ENCODE measurements at places on chromosomes 3 and 15. TPM values are rescaled to one million over a fixed set of nuclear protein-coding genes. Genes with fewer than 3 reads are reported as not detected.
A peak's percentile ranks its signal among the peaks of the same experiment; 100 is the strongest.

DNA sequence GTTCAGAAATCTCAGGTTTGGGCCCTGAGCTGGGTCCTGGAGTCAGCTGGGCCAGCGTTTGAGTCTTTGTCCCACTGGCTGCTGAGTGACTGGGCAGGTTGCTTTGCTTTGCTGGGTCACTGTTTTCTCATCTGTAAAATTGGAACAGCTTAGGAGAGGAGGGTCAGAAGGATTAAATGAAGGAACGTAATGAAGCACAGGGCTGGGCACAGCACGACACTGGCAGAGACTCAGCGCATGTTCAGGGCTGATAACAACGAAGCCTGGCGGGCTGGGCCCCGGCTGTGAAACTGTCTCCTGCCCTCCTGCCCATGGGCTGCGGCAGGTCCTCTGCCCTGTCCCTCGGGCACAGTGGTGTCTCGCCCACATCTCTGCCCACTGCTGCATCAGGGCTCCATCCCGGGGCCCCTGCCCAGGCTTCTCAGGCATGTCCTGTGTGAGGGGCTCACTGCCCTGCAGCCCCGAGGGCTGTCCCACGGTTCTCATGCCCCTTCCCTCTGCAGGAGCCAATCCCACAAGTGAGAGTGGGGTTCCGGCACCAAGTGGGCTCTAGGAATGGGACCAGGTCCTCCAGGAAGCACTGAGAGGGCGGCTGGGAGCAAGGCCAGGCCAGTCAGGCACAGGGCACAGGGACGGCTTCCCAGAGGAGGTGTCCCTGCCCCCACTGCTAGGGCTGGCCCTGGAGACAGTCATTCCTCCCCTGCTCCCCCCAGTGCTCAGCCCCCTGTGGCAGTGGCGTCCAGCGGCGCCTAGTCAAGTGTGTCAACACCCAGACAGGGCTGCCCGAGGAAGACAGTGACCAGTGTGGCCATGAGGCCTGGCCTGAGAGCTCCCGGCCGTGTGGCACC lies 88.0 kb downstream of the TBC1D2B start:
- no peak for DNase-seq

DNA sequence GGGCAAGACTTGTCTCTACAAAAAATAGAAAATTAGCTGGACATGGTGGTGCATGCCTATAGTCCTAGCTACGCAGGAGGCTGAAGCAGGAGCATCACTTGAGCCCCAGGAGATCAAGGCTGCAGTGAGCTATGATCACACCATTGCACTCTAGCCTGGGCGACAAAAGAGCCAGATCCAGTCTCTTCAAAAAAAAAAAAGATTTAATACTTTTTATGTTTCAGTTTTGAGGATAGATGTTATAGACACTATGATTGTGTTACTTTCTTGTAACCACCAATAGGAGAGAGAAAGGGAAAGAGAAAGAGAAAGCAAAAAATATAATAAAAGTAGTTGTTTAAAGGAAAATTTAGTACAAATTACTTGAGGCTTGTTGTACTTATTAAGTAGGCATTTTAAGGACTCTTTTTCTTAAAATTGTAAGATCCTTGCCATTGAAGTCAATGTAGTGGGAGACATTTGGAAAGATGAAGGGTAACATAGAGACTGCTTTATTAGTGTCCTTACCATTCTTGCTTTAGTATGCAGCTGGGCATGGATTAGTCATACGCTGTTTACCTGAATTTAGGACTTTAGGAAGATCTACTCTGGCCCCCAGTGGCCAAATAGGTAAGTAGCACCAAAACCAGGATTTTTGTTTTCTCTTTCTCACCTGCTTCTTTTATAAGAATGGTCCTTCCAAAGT lies 35.1 kb upstream of the ZDHHC23 start:
- peak; percentile 82 for DNase-seq

GRCh38 chr3:156551746-156552145 lies 3.2 kb downstream of the SSR3 start:
- no peak for DNase-seq

DNA sequence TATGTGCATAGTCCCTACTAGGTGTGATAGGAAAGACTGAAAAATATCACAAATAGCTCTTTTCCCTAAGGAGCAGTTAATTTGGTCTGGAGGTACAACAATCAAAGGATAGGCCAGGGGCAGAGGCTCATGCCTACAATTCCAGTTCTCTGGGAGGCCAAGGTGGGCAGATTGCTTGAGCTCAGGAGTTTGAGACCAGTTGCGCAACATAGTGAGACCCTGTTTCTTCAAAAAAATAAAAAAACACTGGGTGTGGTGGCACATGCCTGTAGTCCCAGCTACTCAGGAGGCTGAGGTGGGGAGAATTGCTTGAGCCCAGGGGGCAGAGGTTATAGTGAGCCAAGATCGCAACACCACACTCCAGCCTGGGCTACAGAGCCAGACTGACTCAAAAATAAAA lies 30.2 kb upstream of the BHLHE40 start:
- no peak for DNase-seq

Gene KPNA1
- 104 TPM for total RNA-seq

DNA sequence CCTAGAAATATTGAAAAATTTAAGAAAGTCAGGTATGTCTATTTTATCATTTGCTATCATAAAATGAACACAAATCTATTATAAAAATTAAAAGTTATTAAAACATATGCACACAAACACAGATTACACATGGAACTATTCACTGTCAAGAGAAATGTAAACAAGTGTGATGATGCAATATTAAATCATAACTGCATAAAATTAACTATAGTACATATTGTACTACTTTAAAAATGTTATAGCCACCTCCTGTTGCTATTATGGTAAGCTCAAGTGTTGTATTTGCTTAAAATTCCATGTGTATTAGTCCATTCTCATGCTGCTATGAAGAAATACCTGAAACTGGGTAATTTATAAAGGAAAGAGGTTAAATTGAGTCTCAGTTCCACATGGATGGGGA lies 54.7 kb upstream of the CMC1 start:
- DNase-seq: no peak

GRCh38 chr15:33618350-33618749 lies 307.6 kb downstream of the RYR3 start:
- DNase-seq: no peak

Gene YEATS2
- total RNA-seq: 29.4 TPM

- no peak for DNase-seq
Measured at GRCh38 chr15:75153565-75154276, 48.0 kb upstream of the C15orf39 start.
